H1 (cell line): ENCODE measurements at places on chromosomes 6 and 20.

GRCh38 chr6:2920671-2921112 lies 17.6 kb upstream of the SERPINB9 start:
- peak; percentile 55 for DNase-seq

DNA sequence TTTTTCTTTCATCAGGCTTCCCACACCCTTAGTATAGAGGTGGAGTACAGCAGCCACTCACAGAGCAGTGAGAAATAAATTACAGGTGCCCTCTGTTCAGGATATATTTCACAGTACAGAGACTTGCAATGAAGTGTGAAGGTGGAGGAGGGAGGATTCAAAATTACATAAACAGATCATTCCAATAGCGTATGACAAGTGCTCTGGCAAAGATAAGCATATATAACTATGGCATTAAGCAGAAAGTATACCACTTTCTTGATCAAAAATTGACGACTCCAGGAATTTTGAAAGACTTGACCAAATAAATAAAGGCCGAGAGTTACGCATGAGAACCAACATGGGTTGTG lies 108.7 kb downstream of the GPX5 start:
- DNase-seq, result no peak

DNA sequence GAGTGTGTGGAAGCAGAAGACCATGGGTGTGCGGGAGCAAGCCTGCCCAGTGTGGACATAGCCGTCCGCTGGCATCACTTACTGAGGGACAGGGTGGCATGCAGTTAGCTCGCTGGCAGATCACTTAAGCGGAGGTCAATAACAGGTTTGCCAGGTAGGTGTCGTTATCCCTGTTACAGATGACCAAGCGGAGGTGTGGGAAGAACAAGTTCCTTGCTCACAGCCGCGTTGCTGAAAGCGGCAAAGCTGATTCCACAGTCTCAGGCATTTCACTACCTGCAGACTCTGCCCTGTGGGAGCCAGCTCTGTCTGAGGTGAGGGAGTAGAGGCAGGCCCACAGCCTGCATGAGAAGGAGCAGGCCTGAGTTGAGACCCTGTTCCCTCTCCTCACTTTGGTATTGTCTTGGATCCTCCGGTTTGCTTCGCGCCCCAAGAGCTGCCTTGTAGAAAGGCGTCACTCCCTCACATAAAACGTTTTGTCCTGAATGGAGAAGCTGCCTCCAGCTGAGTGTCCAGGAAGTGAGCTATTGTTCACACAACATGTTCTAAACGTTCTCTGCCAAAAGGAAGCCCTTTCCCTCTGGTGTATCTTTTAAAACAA lies 96.9 kb downstream of the TCP11 start:
- DNase-seq, result no peak

GRCh38 chr6:131400779-131401496 lies 172.1 kb upstream of the ARG1 start:
- no peak for DNase-seq

GRCh38 chr6:131129689-131130553 lies 5.3 kb upstream of the AKAP7 start:
- no peak for DNase-seq

GRCh38 chr6:18117136-18117535 lies 5.3 kb downstream of the NHLRC1 start:
- no peak for DNase-seq

DNA sequence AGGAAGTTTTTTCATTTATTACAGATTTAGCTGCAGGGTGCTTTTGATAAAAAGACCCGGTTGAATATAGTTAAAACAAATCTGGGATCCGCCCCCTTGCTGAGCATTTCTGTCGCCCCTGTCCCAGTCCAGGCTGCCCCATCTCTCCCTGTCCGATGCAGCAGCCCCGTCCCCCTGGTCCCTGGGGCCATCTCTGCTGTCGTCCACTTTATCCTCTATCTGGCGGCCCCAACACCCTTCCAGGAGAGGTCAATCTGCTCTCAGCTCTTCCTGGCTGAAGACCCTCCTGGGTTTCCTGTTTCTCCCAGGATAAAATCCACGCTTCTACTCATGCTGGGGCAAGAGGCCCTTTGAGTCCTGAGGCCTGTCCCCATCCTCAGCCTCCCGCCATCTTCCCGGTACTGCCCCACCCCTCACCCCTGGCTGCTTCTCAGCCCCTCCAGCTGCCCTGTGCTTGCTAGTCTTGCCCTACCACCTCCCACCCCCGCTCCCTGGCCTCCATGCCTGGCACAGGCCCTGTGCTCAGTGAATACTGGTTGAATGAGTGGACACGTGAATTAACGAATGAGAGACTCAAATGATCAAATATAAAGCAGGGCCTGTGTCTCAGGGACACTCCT lies 16.0 kb upstream of the PHACTR3 start:
- no peak for DNase-seq
